ENCODE measurements at places on chromosomes 5 and 9. TPM values are rescaled to one million over a fixed set of nuclear protein-coding genes. Genes with fewer than 3 reads are reported as not detected.
A peak's percentile ranks its signal among the peaks of the same experiment; 100 is the strongest.

GRCh38 chr5:61306531-61307131, 25.4 kb upstream of the ZSWIM6 start:
- DNase-seq: no peak
- no peak overlapping the region for H3K4me3 ChIP-seq
- peaks cover 22% of the 10 kb centered on the region for H3K4me1 ChIP-seq
- H3K27me3 ChIP-seq: no peaks in the 10 kb centered on the region
- no peak overlapping the region for H3K27ac ChIP-seq
- no peaks in the 10 kb centered on the region for H3K36me3 ChIP-seq

GRCh38 chr5:135998889-135999288, 29.9 kb upstream of the TGFBI start:
- peaks cover 15% of the 10 kb centered on the region for H3K4me1 ChIP-seq
- H3K36me3 ChIP-seq: no peaks in the 10 kb centered on the region
- no peak overlapping the region for H3K27ac ChIP-seq
- no peak for DNase-seq
- H3K27me3 ChIP-seq: no peaks in the 10 kb centered on the region
- no peak overlapping the region for H3K4me3 ChIP-seq

GRCh38 chr9:90240541-90240940, 402.1 kb downstream of the DIRAS2 start:
- H3K27ac ChIP-seq: no peak overlapping the region
- no peaks in the 10 kb centered on the region for H3K27me3 ChIP-seq
- no peak overlapping the region for H3K4me3 ChIP-seq
- H3K4me1 ChIP-seq: no peaks in the 10 kb centered on the region
- no peaks in the 10 kb centered on the region for H3K36me3 ChIP-seq
- no peak for DNase-seq

- no peaks in the 10 kb centered on the region for H3K4me1 ChIP-seq
- H3K27ac ChIP-seq: no peak overlapping the region
- no peak overlapping the region for H3K4me3 ChIP-seq
- DNase-seq: no peak
- H3K27me3 ChIP-seq: no peaks in the 10 kb centered on the region
Observed at GRCh38 chr9:23551311-23551721, 274.7 kb downstream of the ELAVL2 start.

DNA sequence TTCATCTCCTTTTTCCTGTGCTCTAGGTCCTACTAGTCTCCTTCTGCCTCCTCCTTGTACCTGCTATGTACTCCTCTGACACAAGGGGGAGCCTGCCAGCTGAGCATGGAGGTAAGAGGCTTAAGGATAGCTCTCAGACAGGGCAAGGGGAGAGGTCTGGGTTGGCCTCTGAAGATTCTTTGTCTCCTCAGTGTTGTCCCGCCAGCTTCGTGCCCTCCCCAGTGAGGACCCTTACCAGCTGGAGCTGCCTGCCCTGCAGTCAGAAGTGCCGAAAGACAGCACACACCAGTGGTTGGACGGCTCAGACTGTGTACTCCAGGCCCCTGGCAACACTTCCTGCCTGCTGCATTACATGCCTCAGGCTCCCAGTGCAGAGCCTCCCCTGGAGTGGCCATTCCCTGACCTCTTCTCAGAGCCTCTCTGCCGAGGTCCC, 3.8 kb downstream of the CREB3 start:
- no peak for DNase-seq
- no peak overlapping the region for H3K4me3 ChIP-seq

GRCh38 chr9:81756561-81756960, 67.2 kb upstream of the TLE1 start:
- no peaks in the 10 kb centered on the region for H3K4me1 ChIP-seq
- no peak overlapping the region for H3K27ac ChIP-seq
- no peak overlapping the region for H3K4me3 ChIP-seq
- no peaks in the 10 kb centered on the region for H3K36me3 ChIP-seq
- H3K27me3 ChIP-seq: no peaks in the 10 kb centered on the region

DNA sequence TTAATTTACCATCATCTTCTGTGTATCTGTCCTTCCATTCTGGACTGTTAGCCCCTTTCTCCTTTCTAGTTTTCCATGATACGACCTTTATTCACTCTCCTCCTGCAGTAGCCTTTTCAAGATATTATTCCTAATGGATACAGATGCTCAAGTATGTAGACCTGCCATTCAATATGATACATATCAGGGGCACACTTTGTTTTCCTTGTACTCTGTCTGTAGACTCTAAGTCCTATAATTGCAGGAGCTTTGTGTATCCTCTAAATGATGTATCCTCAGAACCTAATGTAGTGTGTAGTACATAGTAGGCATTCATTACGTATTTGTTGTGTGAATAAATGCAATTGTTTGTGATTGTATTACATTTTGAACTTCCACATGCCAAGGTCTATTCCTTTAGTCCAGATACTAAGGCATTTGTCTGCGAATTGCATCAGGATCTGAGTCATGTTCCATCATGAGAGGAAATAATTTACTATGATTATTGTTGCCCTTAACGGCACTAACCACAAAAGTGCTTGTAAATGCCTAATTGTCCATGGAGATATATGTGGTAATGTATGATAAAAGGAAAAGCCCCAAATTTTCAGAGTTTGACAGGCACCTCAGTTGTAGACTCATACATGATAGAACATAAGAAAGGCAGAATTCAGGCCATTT, 57.1 kb upstream of the IZUMO3 start:
- H3K4me3 ChIP-seq: no peak overlapping the region
- no peaks in the 10 kb centered on the region for H3K27me3 ChIP-seq
- H3K27ac ChIP-seq: no peak overlapping the region
- no peaks in the 10 kb centered on the region for H3K36me3 ChIP-seq
- DNase-seq: no peak

GRCh38 chr5:80141147-80141671, 106.1 kb downstream of the THBS4 start:
- H3K4me3 ChIP-seq: no peak overlapping the region
- H3K4me1 ChIP-seq: peaks cover 8% of the 10 kb centered on the region
- peak; percentile 15 for DNase-seq
- H3K36me3 ChIP-seq: peaks cover 6% of the 10 kb centered on the region
- H3K27ac ChIP-seq: peak overlapping the region; percentile 69
- no peaks in the 10 kb centered on the region for H3K27me3 ChIP-seq

GRCh38 chr5:151002250-151002649, 18.1 kb upstream of the GPX3 start:
- no peak overlapping the region for H3K27ac ChIP-seq
- peaks cover 7% of the 10 kb centered on the region for H3K4me1 ChIP-seq
- no peak overlapping the region for H3K4me3 ChIP-seq

DNA sequence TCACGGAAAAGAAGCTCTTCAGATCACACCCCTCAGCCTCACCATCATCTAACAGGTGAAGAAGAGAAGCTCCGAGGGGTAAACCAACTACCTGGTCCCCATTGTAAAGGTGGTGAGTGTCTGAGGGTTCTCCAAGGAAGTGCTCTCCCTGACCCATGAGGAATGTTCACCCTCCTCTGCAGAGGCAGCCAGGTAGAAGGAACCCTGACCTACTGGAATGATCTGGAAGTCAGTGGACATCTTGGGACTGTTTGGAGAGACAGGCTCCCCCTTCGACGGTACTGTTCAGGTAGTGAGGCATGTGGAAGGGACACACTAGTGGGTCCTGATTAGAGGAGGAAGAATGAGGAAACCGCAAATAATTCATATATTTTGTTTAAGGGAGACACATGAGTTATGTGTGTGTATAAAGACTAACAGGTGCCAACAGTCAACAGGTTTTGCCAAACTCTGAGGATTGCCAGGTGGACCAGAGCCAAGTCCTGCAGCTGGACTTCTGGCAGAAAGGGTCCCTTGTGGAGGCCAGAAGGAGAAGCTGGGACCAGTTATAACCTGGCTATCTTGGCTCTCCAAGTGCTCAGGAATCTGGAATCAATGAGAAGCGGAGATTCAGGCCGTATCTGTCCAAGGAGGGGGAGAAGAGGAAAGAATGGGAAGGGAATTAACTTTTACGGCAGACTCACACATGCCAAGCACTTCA, 3.0 kb upstream of the ZBTB34 start:
- no peak for DNase-seq
- no peak overlapping the region for H3K4me3 ChIP-seq
- H3K36me3 ChIP-seq: no peaks in the 10 kb centered on the region
- no peaks in the 10 kb centered on the region for H3K27me3 ChIP-seq

DNA sequence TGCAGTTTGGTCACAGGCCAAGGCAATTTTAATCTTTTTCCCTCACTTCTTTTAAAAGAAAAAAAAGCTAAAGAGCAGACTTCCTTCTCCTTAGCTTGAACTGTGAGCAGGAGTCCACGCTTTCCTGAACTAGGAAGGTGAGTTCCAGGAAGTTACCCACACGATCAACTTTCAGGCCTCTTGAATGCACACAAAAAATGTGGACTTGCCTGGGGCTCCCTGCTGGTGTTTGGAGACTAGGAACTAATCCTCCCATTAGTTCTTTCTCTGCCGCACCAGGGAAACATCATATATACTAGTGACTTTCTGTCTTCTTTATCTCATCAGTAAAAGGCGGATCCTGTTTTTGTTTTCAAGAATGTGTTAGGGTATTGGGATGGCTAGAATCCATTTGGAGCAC, 240.0 kb downstream of the GOLPH3 start:
- no peak overlapping the region for H3K4me3 ChIP-seq
- H3K36me3 ChIP-seq: no peaks in the 10 kb centered on the region
- no peaks in the 10 kb centered on the region for H3K27me3 ChIP-seq
- H3K27ac ChIP-seq: no peak overlapping the region
- no peak for DNase-seq

GRCh38 chr5:157513182-157513581, 53.2 kb downstream of the NIPAL4 start:
- peaks cover 32% of the 10 kb centered on the region for H3K4me1 ChIP-seq
- H3K27me3 ChIP-seq: no peaks in the 10 kb centered on the region

Gene BSPRY
- total RNA-seq: 0.14 TPM

Gene CDHR2
- total RNA-seq: not detected

Gene NRG2
- 6.9 TPM for total RNA-seq

Gene PSD2
- total RNA-seq: 0.41 TPM

Gene IFNA17
- total RNA-seq: not detected

Gene ALDH1A1
- 196 TPM for total RNA-seq

Gene SOX30
- total RNA-seq: not detected

Gene PCDHGA6
- total RNA-seq: 12.0 TPM

Data from thoracic aorta (tissue), 2 donors.